ENCODE measurements at places on chromosomes 4 and X.
A peak's percentile ranks its signal among the peaks of the same experiment; 100 is the strongest.

GRCh38 chrX:33465137-33465536 lies 253.8 kb upstream of the DMD start:
- DNase-seq, result no peak

DNA sequence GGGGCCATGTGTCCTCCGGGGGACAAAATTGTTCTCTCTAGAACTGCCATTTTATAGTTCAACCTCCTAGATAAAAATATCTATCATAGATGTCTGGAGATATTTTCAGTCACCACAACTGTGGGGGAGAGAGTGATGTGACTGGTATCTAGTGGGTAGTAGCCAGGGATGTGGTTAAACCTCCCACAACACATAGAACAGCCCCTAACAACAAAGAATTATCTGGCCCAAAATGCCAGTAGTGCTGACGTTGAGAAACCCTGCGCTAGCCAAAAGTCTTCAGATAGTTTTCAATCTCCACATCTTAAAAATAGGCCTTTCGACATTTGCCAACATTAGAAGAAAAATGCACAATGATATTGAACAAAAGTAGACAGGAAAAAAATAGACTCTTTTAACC lies 19.0 kb upstream of the SUPT20HL2 start:
- DNase-seq, result peak; percentile 58

DNA sequence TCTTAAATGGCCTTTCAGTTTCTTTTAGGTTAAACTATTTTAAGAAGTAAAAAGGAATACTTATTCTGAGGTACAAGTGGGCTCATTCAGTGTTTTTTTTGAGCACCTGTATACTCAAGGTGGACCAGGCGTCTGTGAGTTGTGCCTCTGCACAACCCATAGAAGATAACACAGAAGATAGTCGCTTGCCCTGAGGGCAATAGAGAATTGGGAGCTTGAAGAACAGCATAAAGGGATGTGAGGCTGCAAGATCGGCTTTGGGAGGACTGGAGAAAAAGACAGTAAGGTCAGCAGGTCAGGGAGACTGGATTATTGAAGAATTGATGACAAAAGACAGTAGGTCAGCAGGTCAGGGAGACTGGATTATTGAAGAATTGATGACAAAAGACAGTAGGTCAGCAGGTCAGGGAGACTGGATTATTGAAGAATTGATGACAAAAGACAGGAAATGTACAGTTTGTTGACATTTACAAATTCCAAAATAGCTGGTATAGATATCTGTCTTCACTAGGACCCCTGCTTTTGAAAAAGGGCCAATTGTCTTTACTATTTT lies 3.1 kb downstream of the CPE start:
- no peak for DNase-seq

DNA sequence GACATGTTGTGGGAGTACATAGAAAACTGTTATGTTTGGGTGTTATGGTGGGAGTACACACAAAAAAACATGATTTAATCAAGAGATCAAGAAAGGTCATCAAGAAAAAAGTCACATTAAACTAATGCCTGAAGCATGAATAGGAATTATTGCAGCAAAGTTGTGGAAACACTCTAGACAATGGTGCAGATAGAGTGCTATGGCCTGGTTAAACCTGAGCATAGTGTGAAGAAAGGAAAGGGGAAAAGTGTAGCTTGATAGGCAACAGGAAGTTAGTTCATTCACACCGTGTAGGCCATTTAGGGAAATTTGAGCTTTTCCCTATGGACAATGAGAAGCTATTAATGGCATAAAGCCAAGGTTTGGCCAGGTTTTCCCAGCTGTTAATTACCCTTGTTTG lies 162.1 kb upstream of the EMCN start:
- no peak for DNase-seq

DNA sequence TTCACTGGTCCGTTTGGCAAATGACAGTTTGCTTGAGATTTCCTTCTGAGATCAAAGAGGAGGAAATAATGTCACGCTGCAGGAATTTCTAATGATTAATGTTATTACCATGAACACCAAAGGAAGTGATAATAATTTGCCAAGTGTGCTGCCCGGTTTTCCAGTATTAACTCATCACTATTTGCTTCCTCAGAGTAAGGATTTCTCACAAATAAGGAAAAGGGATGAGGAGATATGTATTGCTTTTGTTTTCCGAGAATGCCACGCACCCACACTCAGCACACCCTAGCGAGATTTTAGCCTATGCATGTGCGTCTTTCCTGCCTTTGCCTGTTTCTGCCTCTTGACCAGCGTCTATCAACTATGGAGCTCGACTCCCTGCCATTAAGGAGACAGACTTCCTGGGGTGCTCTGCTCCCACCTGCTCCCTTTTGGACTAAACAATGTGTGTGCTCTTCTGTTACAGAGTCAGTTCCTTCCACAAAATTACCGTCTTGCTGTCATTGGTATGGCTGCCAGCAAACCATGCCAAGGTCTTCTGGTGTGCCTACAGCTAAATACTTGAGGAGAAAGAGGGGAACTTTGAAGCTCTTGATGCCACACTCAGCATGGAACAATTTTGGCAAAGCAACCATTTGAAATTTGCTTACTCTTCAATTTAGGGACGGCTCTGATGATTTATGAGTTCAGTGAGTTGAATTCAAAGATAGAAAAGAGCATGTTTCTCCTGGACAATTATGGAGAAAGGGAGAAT lies 393.1 kb upstream of the ZFP42 start:
- peak; percentile 92 for DNase-seq

GRCh38 chr4:147286846-147287587 lies 193.9 kb upstream of the EDNRA start:
- DNase-seq, result no peak

DNA sequence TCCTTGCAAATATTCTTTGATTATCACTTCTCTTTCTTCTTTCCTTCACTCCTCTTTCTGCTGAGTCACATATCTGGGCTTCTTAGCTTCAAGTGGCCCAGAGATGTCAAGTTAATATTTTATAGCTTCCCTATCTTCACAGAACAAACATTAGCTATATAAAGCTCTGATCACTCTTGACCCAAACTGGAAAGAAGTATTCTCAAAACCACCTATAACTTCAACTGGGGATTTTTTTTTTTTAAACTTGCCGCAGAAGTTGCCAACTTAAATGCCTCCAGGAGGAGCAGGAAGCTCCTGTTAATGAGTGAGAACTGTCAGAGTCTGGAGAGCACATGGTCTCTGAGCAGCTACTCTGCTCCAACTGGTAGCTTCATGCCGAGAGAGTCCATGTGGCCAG lies 233.3 kb upstream of the EDNRA start:
- DNase-seq, result peak; percentile 16

DNA sequence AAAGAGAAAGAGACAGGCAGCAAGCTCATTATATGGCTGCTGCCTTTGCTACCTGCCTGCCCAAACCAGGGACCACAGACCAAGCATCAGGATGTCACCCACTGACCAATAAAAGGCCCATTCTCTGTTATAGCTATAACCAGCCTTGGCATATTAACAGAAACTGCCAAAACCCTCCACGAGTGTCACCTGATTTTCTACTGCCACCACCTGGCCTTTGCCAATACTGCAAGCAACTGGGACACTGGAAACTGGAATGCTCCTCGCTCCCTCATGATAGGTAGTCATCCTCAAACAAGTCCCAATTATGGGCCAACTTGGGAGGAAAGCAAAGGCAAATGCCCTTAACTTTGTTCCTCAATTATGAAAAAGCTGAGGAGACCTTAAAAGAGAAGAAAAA lies 76.0 kb downstream of the SPIN4 start:
- DNase-seq, result peak; percentile 19

DNA sequence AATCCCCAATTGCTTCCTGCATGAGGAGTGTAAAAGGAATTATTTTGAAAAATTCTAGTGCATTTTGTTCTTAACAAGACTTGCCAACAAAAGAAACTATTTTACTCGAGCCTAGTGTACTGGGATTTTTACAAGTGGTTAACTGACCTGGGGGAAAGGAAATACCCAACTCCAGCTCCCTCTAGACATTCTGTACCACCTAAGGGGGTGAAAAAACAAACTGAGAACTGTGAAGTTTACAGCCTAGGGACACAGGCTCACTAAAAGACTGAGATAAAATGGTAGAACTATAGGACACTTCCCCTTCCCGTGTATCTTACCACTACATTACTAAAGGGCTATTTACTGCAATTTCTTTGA lies 2.6 kb upstream of the ADH5 start:
- DNase-seq, result no peak

DNA sequence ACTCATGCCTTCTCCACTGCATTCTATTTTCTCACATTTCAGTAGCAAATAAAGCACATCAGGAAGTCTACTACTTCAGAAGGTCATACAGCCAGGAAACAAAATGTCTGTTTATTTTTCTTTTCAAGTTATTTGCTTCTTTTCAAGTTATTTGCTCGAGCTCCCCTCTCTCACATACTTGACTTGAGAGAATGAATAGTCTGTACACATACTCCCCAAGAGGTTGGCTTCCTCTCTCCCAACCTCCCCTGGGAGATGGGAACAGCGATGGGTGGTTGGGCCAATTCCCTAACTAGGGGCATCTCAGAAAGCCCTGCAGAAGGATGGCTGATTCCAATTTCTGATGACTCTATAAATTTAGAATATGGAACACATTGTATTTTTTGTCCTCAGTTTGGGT lies 64.7 kb upstream of the PTPN13 start:
- DNase-seq, result no peak

DNA sequence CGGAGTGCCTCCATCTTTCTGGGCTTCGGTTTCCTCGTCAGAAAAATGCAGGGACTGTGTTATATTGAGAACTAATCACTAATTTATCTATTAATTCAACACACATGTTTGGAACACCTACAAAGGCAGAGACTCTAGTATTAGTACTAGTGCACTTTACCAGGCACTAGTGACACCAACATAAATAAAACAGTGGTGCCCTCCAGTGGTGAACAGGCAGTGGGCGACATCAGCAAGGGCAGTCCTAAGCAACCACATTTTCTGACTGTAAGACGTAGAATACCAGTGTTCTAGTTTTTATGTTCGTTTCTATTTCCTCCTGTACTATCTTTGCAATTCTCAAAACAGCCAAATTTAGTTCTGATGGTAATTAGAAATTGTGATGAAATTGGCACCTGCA lies 69.1 kb upstream of the UCP1 start:
- DNase-seq, result no peak

DNA sequence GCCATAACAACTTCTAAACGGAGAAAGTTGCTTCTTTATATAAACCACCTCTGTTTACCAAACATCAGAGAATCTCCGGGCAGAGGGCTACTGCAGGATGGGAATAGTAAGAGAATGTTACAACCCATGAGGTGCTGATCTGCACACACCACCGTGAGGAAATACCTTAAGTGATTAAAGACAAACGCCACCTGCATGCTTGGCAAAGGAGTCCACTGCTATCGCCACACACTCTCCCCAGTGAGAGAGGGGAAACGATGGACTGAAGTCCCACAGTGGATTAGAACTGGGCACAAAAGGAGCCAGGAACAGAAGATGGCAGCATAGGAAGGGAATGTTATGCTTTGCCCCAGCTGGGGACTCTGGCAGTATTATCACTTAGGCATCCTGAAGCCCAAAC lies 15.6 kb downstream of the MAML3 start:
- no peak for DNase-seq

Data from fibroblast of skin of back (primary cell).